NCI-H2081 treated with DMSO at 0.1 percent for 48 hours (cell line): ENCODE measurements at places on chromosomes 1 and 21.

GRCh38 chr1:35935442-35936388, 4.8 kb downstream of the AGO3 start:
- no peak for DNase-seq

DNA sequence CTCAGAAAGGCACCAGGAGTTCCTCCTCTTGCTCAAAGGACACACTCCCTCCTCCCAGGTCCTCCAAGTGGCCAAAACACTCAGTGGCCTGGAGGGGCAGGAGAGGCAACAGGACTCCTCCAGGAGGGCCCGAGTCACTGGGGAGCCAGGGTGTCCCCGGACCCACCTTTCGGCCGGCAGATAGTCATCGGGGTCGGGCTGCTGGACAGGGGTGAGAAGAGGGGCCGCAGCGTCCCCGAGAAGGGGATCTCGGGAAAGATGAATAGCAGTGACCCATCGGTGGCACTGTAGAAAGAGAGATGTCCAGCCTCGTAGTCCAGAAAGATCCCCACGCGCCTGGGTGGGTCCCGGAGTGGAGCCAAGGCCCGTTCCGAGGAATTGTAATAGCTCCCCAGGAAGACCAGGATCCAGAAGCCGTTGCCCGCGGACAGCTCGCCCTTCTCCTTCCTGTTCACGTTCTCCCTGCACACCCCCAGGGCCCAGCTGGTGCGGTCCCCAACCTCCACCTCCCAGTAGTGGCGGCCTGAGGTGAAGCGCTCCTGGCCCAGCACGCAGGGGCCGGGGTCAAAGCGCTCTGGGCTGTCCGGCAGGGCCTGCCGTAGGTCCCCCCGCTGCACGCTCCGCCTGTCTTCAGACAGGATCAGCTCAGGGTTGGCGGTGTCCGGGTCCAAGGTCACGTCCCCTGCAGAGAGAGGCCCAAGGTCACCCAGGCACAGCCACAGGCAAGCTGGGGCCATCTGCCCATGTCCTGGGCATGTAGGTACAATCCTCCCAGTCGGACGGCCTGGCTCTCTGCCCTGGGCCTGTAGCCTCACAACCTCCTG, 11.9 kb downstream of the TRIM11 start:
- DNase-seq: no peak

DNA sequence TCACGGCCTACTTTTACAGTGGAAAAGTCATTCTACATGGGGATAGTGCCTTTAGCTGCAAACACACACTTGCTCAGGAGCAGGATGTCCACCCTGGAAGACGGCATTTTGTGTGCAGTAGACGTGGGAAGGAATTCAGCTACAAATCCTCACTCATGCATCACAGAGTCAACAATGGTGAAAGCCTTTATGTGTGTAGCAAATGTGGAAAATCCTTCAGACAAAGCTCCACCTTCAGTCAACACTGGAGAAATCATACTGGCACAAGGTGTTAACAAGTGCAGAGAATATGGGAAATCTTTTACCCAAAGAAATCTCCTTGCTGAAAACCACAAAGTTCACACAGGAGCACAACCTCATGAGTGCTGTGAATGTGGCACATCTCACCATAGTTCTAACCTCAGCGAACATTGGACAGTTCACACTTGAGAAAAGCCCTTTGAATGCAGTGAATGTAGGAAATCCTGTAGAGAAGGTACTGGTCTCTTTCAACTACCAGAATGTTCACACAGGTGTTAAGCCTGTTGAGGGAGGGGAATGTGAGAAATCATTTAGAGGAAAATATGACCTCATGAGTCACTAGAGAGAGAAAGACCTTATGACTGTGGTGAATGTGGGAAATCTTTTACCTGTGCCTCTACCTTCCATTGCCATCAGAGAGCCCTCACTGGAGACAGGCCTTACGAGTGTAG, 101.8 kb downstream of the PTGS2 start:
- DNase-seq: no peak

DNA sequence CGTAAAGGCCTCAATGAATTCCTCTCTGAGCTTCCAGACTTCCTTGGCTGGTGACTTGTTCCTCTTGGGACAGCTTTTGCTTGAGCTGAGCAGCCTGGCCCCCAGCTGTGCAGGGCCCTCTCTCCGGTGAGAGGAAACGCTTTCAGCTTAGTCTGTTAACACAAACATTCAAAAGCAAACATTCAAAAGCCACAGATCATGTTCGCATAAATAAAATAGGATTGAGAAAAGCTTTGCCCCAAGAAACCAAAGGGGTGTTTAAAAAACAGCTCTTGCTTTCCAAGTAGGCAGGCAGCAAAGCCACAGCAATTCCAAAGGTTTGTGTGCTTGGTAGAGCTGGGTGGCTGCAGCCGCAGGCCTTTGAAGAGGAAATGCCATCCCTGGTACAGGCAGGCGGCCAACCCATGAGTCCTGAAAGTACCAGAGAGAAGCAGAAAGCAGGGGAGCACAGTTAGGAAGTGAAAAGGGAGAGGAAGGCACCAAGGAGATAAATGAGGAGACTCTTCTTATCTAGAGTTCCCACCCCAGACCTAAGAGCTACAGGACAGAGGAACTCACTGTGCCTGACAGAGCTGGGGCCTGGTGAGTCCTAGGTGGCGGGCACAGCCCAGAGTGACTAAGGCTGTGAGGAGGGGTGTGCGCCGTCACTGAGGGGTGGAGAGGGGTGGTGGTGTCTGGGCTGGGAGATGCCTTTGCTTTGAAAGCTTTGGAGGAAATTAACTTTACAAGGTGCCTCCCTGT, 48.4 kb downstream of the CCN1 start:
- DNase-seq: no peak

GRCh38 chr1:177413982-177414596, 243.3 kb downstream of the BRINP2 start:
- DNase-seq: no peak

DNA sequence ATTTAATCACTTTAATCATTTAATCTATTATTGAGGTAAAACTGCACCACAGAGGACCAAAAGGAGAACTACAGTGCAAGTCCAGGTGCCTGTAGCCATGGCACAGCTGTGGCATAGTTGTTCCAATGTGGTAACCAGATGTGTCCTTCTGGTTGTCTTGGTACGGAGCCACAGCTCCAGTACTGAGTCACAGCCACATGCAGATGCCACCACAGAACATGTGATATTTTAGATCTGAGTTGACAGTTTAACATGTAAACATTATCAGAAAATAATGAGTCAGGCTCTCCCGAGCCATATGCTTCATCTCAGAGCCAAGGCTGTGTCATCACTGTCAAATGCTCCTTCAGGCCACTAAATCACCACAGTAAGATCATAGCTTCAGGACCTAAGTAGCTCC, 56.4 kb upstream of the RGS7 start:
- no peak for DNase-seq

GRCh38 chr1:208791456-208791855, 547.3 kb upstream of the PLXNA2 start:
- no peak for DNase-seq

DNA sequence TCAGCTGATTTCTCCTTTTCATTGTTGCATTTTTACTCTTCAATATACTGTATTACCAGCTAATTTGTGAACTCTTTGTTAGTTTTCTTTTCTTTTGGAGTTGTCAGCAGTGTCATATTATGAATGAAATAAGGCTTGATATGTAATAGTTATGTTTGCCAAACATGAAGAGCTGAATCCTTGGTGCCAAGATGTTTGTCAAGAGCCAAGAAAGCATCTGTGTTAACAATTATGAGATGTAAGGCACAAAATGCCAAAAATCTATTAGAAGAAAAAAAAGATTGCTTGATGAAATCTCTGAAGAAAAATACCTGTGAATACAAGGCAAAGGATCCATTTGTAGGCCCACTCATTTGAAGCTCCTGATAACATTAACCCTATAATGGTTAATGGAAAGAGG, 48.4 kb upstream of the RNPC3 start:
- no peak for DNase-seq

DNA sequence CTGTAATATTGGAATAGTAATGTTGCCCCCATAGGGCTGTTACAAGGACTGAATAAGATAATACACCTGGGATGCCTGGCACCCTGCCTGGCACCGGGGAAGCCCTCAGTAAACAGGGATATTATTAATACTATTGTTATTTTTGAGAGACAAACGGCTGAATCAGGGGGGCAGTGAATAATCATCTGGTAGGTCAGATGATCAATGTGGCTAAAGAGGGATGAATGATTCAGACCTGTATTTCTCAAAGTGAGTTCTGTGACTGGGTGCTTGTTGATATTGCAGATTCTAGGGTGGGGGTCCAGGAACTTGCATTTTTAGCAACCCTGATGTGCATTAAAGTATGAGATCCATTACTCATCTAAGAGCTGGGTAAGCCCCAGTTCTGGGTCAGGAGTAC, 46.2 kb upstream of the BCL10 start:
- no peak for DNase-seq

DNA sequence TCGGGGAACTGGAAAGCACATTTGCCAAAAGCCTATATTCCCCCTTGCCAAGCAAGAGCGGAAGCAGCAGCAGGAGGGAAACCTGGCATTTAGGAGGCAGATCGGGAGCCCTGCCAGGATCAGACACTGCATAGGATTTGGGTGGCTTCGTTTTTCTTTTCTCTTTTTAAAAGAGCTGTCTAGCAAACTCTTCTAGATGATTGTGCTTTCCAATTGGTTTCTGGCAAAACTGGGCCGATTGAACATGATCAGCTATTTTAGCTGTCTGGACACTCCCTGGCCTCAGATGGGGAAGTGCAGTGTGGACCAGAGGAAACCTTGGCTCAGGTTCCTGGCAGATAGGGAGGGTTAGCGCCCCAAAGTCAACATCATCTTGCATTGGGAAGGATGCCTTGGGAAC, 414.0 kb upstream of the KAZN start:
- no peak for DNase-seq

GRCh38 chr21:33058957-33059356, 11.0 kb upstream of the OLIG1 start:
- no peak for DNase-seq

DNA sequence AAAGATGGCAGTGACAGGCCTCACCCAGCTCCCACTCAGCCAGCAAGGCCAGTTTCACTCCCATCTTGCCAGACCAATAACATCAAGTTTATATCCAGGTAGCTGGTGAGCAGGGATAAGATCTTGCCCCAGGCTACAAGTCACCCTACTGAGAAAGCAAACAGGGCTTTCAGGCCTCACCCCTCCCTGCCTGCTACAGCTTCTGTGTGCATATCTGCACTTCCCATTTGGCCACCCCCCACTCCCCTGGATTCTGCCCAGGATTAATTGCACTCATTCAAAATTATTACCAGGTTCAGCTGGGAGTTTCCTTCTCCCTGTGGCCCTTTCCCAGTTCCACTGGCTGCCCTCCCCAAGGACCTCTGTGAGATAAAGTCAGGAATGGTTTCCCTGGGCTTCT, 352.1 kb downstream of the TBX15 start:
- peak; percentile 31 for DNase-seq

- no peak for DNase-seq
Observed at GRCh38 chr1:48773133-48773532, 3.6 kb downstream of the BEND5 start.

GRCh38 chr1:972726-973458, 6.6 kb downstream of the PLEKHN1 start:
- DNase-seq: no peak

DNA sequence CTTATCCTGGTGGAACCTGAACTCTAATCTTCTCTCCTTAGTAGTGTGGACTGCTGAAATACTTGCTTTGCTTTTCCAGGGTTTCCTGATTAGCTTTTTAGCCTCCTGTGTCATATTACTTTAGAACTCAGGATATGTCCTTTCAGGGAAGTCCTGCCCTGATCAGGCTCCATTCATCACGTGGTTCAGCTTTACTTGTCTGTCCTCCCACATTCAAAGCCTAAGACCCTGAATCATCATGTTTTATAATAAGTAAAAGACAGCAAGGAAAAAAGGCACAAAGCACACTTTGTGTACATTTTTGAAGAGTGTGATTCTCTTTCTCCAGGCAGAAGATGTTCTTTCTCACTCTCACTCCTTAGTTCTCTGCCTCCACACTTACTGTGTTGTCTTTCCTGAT, 70.6 kb downstream of the PATJ start:
- no peak for DNase-seq

GRCh38 chr21:28883931-28884330, 108.7 kb downstream of the LTN1 start:
- no peak for DNase-seq

DNA sequence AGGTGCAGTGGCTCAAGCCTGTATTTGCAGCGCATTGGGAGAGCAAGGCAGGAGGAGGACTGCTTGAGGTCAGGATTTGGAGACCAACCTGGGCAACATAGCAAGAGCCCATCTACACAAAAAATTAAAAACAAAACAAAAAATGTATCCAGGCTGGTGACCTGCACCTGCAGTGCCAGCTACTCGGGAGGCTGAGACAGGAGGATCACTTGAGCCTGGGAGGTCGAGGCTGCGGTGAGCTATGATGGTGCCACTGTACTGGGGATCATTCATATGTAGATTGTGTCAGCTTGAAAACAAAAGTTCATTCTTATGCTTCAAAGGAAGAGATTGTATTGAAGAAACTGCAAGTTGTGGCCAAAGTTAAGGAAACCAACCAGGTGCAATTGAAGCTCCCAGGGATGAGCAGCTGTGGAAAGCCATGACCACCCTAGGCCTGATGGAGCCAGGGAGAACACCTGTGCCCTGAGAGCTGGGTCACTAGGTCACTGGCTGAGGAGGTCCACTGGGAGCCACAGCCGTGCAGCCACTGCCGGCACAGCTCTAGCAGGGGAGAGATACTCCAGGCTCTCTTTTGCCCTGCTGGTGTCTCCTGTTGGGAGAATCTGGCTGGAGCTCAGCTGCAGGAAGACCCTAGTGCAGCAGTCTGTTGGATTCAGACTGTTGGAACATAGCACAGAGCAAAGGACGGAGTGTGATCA, 13.3 kb upstream of the BRWD1 start:
- no peak for DNase-seq

GRCh38 chr1:95023399-95024043, 49.2 kb downstream of the ALG14 start:
- DNase-seq: no peak

GRCh38 chr1:240058049-240058448, 33.6 kb upstream of the FMN2 start:
- no peak for DNase-seq

- DNase-seq: no peak
Observed at GRCh38 chr1:86914601-86914997, at the start of gene HS2ST1. TSS of gene HS2ST1 (plus strand) at chr1:86914635.

GRCh38 chr1:57966751-57967406, 543.0 kb upstream of the DAB1 start:
- DNase-seq: no peak

DNA sequence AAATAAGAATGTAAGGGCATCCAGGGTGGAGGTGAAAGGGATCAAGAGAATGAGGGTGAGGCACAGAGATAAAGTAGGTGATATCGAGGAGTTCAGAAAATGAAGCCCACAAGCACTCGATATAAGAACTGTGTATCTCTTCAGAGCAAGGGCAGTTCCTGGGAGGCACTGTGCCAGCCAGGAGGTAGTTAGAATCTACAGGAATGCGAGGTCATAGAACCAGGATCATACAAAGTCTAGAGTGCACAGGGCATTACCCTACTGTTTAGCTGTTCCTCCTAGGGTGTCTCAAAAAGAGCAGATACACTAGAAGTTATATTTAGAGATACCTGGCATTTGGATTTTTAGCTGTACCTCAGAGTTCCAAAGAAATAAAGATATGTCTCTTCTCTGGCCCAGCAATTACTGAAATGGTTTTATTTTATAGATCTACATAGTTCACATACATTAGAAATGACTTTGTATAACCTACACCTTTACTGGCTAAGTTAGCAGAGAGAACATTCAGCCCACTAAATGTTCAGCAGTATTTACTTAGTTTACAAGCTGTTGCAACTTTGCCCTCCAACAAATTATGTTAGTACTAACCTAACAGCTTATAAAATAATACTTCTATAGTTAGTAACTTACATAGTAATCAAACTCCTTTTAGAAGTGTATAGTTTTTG, 1.6 kb downstream of the OVAAL start:
- DNase-seq: no peak

- DNase-seq: peak; percentile 12
Observed at GRCh38 chr1:119549719-119550132, 42.7 kb downstream of the HSD3B1 start.
